Suppressor macrophage (primary cell): ENCODE measurements at places on chromosomes 4 and X.

GRCh38 chr4:139436122-139436521 lies 17.8 kb upstream of the RAB33B start:
- no peak for DNase-seq

DNA sequence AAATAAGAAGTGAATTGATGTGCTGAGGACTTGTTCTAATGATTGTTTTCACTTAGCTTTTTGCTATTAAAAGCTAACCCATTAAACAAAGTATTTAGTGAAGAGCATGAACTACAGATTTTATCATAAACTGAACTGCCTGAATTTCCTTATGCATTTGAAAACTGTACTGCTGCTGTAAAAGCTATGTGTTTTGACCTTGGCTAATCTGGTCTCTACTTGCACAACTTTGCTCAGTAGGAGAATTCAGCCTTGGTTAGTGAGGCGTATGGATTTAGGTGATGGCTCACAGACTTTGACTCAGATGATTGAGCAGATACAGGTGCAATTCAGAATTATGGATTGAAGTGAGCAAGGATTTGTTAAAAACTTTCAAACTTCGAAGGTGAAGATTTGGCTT lies 38.7 kb upstream of the FAT1 start:
- DNase-seq: no peak

GRCh38 chrX:115713460-115713859 lies 152.5 kb downstream of the PLS3 start:
- DNase-seq: no peak

DNA sequence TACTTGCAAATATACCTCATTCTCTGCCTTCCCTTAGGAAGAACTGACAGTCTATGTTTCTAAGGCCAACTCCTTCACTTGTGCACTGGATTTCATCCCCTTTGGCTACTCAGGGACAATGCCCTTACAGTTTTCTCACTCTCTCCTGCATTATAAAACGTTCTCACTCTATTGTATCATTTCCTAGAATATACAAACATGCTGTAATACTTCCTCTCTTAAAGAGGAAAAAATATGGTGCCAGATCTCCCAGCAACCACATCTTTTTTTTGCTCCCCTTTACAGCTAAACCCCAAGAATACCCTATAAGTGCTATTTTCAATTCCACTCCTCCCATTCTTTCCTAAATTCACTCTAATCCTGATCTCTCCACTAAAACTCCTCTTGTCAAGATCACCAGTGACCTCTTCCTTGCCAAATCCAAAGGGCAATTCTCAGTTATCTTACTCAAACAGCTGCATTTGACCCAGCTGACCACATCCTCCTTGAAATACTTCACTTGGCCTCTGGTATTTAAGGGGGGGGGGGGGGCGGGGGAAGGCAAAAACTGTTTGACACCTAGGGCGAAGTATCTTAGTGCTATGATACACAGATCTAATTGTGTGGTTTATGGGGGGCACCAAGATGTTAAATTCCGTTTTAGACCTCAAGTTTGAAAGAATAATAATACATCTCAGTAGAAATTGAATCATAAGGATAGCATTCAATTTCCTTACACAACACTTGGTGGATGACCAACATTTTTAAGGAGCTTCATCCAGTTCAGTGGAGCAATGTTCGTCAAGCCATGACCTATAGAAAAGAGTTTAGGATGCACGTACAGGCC lies 1.6 kb downstream of the RCHY1 start:
- DNase-seq: peak; percentile 46

- no peak for DNase-seq
Measured at GRCh38 chr4:119939071-119939995, 127.3 kb downstream of the MAD2L1 start.

- peak; percentile 56 for DNase-seq
Measured at GRCh38 chr4:74531963-74532794, 87.2 kb downstream of the AREG start.

GRCh38 chr4:106192131-106192530 lies 123.9 kb downstream of the TBCK start:
- DNase-seq: no peak

DNA sequence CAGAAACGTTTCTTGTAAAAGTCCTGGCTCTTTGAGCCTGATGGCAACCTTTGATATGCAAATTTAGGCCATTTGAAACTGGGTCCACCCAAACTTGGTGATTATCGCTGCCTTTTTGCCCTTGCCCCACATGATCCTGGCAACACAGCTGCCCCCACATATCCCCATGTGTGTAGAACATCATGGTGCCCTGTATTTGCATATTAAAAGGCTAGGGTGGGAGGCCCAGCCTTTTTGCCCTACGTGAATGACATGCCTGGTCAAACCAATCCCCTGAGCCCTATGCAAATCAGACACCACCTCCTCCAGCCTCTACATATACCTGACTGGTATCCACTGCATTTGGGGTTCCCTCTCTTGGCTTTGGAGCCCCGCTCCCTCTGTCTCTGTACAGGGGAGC lies 202.4 kb downstream of the MAB21L2 start:
- no peak for DNase-seq

DNA sequence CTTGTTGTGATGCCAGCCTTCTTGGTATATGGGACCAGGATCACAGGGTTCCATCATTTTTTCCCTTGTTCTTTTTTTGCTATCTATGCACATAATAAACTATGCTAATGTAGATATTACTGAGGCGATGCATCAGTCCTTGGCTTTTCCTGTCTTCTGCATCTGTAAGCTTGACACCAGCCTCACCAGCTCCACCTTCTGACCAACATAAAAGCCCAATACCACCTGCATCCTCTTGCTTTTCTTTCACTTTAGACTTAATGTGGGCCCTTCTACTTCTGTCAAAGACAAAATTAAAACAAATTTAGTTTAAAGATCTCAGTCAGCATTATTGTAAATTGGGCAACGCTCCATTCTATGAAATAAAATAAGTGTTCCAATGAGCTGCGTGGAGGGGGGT lies 1718.8 kb upstream of the PCDH10 start:
- DNase-seq: no peak

- DNase-seq: no peak
Measured at GRCh38 chr4:37770016-37770415, 56.5 kb upstream of the PGM2 start.

- DNase-seq: no peak
Measured at GRCh38 chr4:993111-994029, at the start of gene SLC26A1. Gene SLC26A1 (minus strand): TSS chr4:993404. CDS start chr4:991703, 1,701 bp downstream.

DNA sequence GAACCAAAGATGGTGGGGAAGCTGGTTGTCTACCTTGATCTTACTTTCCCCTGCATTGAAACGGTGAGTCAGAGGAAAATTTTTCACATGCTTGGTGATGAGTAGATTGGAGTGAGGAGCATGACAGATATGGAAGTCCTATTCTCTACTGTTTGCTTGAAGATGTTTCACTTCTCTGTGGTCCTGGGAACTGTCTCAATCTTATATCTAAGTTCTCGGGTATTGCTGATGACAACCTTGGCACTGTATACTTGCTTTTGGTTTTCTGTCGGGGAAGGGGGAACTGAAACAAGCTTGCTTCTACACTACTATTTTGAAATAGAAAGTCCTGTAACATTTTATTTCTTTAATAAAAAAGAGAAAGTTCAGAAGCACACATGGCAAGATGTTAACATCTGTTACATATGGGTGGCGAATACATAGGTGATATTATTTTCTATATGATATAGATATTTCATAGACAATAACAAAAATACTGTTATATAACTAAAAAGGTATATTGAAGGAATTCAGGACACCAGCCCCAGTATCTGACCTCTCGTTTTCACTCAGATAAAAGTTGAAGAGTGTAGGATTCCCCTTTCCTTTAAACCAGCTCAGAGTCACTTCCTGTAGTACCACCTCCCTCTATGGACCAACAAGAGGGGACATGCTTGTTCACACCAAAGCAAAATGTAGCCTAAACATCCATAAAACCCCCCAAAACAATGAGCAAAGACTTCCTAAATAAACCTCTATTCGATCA lies 88.8 kb downstream of the FMR1NB start:
- DNase-seq: peak; percentile 54

DNA sequence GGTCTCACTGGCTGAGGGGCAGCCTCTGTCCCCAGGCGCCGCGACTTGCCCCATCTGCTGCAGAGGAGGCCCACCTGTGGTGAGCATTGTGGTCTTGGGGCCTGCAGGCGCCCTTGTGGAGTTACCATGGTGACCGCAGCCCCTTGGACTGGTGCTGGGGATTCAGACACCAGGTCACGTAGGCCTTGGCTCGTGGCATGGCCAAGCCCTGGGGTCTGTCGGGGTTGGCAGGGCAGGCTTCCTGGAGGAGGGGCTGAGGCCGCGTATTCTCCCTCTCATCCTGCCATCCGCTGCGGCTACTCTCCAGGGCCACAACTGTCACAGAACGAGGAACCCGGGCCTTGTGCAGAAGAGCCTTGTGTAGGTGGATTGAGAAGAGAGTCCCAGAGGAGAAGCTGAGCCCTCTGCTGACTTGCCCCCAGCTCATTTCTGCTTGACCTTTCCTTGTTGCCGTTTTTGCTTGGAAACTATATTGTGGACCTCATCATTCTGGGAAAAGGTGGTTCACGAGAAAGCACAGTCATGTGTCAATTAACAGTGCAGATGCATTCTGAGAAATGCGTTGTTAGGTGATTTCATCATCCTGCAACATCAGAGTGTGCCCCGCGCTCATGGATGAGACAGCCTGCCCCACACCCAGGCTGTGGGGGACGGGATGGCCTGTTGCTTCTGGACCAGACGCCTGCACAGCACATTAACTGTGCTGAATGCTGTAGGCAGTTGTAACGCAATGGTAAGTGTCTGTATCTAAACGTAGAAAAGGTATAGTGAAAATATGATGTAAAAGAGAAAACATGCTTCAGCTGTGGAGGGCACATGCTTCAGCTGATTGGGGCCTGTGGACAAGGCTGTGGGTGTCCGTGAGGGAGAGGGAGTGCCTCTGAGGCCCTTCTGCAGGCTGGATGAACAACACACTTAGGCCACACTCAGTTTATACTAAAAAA lies 38.5 kb downstream of the TRMT44 start:
- DNase-seq: no peak

DNA sequence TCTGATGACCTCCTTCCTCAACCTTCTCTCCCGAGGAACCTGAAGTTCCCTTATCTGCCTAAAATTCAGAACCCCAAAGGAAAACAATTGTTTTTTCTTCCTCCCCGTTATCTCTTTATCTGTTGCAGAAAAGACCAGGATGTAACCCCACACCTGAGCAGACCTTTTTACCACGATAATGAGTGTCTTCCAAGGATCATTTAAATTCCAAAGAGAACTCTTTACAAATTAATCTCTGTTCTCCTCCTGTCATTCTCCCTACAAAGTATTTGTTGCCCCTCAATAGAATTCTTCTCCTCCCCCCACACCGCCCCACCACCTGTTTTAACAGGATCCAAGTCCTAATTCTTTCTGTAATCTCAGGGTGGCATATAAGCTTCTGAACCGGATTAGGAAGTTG lies 78.5 kb upstream of the NLGN4X start:
- no peak for DNase-seq

DNA sequence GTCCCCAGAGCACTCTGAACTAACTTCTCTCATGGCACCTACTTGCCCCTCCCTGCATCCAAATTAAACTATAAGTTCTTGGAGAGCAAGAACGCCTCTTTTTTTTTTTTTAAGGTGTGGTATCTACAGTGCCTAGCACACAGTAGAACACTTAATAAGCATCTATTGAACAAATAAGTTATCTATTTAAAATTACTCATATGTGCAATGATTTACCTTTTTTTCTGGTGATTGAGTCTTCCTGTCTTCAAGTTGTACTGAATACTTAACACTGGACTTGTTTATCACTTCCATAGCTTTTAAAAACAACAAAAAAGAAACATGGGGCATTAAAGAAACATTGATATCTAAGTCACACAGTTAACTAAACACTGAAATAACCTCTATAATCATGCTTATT lies 29.1 kb downstream of the HAUS3 start:
- DNase-seq: no peak

GRCh38 chr4:6571608-6572007 lies 3.4 kb upstream of the MAN2B2 start:
- no peak for DNase-seq
